Daoy (cell line): ENCODE measurements at places on chromosomes 4 and X. TPM values are rescaled to one million over a fixed set of nuclear protein-coding genes. Genes with fewer than 3 reads are reported as not detected.

UGT2A3 gene
- not detected in 2 replicates for total RNA-seq

- DNase-seq = no peak
These were observed 55.9 kb upstream of the HGFAC start for GRCh38 chr4:3385711-3386420.

OCIAD1 gene
- 145 and 147 TPM in 2 replicates for total RNA-seq

GRCh38 chr4:185304944-185305690, 90.6 kb downstream of the LRP2BP start:
- DNase-seq = peak; percentile 17

XPNPEP2 gene
- total RNA-seq = not detected in 2 replicates
